ENCODE measurements at places on chromosomes 6 and 20.

- no peak for DNase-seq
These were observed 16.7 kb downstream of the NEDD9 start for GRCh38 chr6:11215773-11216172.

DNA sequence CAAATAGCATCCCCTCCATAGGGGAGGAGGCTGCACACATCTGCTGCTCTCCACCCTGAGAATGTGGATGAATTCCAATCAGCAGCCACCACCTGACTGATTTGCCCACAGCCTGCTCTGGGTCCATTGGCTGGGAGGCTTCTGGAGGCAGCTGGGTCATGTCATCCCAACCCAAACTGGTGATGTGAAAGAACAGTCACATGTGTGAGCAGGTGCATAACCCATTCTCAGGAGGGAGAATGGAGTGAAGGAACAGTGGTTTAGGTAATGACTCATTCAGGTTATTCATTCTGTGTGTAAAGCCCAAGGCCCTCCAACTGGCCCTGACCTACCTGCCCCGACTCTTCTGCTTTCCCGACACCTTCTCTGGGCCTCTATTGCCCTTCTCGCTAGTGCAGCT is 90.9 kb upstream of the GCM1 start:
- no peak for DNase-seq

DNA sequence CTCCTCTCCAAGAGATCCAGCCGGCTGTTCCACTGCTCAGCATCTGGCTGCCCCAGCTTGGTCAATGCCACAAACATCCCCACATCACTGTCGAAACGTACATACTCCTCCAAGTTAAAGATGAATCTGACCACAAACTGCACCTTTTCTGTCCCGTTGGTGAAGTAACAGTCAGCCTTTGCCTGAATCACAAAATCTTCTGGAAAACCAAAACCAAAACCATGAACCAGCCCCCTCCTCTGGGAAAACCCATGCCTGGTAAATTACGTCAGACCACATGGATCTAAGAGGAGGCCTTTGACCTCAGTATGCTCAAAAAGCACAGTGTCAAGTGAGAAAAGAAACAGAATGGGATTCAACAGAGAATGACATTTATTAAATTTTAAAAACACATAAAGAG is 1.7 kb downstream of the HLA-DOB start:
- DNase-seq: no peak

- DNase-seq: no peak
These were observed 27.6 kb downstream of the CNKSR3 start for GRCh38 chr6:154482858-154483257.

- DNase-seq: no peak
These were observed 107.7 kb downstream of the CD109 start for GRCh38 chr6:73803562-73804241.

DNA sequence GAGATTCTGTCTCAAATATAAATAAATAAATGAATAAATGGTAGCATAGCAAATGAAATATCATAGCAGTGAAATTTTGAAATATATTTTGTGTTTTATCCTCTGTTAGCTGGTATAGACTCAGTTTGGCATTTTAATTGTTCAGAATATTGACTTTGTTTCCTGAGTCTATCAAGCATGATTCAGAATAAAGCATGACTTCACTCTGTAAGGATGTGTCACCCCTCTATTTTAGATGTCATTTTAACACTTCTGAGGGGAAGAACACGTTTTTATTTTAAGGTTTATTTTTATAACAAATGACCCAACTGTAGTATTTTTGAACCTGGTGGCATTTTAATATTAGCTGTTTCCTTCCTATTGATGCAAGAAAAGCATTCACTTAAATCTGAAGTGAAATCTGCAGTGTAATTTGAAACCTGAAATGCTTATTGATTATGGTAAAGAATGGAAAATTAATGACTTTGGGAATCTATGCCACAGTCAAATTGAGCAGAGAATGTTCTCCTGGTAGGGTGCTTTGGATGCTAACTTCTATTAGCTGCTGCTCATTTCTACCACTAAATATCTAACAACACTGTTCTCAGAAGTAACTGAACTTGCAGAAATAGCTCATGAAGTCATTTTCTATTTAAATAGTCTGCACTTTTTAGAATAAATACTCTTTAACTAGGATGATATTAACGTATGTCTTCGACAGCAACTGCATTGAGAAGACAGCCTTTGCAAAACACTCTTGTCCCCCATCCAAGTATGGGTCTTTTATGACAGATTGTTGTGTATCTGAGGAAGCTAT is 114.2 kb downstream of the SOX4 start:
- no peak for DNase-seq

DNA sequence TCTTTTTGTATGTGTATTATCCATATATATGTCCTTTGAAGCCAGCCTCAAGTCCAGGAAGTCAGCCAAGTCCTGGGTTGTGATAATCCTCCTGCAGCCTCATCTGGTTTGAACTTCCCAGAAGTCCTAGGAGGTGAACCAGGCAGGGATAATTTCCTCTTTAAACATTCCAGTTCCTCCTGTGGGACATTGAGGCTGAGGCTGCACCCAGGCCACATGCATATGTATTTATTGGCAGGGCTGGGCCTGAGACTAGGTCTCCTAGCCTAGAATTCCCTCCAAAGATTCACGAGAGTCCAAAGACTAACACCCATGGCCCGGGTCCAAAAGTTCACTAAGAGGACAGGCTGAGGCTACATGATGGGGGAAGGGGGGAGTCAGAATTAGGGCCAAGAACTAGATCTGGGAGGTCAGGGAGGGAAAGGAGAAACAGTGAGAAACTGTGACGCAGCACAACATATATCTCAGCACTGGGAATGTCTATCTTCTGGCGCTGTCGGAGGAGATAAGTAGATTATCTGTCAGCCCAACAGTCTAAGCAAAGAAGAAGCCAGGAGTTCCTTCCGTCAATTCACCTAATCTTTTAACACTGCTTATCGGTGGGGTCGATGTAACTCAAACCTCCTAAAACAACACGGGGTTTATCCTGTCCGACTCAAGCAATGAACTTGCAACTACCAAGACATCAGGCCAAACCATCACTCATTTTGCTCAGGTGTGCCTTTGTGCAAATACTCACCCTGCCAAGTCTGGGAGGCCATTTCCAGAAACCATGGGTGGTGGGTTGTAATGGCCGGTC is 43.3 kb downstream of the SNX5 start:
- no peak for DNase-seq

DNA sequence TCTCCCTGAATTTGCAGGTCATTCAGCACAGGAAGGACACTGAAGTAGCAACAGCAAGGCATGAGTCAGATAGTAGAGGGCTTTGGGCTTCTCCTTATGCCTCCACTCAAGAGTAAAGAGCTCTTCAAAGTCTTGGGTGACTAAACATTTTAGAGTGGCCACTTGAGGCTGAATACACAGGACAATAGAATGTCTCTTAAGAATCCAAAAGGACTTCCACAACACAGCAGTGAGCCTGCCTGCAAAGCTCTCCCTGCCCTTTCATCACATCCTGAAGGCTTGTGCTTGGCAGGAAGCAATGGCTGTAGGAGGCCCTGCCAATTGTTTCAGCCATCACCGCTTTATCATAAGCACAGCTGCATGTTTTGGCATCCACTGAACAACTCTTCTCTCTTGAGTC is 36.8 kb downstream of the FOXQ1 start:
- DNase-seq: no peak

GRCh38 chr6:46407246-46407645 is 84.0 kb downstream of the RCAN2 start:
- DNase-seq: no peak

GRCh38 chr20:35306931-35307517 is 14.8 kb upstream of the FAM83C start:
- DNase-seq: no peak

DNA sequence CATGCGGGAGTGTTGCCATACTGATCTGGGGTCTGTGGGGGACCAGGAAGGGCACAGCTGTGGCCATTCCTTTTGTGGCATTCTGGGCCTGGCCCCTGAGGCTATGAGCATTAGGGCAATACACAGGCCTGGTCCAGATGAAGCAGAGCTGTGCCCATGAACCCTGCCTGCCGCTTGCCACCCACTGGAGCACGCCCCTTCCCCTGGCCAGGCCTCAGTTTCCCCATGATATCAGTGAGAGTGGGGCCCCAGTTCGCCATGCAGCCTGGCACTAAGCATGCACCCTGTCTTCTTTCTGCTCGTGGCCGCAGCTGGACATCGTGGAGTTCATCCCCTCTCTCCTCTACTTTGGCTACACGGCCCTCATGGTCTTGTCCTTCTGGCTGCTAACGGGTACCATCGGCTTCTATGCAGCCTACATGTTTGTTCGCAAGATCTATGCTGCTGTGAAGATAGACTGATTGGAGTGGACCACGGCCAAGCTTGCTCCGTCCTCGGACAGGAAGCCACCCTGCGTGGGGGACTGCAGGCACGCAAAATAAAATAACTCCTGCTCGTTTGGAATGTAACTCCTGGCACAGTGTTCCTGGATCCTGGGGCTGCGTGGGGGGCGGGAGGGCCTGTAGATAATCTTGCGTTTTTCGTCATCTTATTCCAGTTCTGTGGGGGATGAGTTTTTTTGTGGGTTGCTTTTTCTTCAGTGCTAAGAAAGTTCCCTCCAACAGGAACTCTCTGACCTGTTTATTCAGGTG is 42.4 kb downstream of the PLAGL2 start:
- DNase-seq: no peak

- DNase-seq: no peak
These were observed 97.4 kb upstream of the CNR1 start for GRCh38 chr6:88263591-88263990.

- DNase-seq: no peak
These were observed 62.3 kb upstream of the GPR31 start for GRCh38 chr6:167219967-167220512.

- no peak for DNase-seq
These were observed 788 bp downstream of the TRIM40 start for GRCh38 chr6:30136570-30137286.

DNA sequence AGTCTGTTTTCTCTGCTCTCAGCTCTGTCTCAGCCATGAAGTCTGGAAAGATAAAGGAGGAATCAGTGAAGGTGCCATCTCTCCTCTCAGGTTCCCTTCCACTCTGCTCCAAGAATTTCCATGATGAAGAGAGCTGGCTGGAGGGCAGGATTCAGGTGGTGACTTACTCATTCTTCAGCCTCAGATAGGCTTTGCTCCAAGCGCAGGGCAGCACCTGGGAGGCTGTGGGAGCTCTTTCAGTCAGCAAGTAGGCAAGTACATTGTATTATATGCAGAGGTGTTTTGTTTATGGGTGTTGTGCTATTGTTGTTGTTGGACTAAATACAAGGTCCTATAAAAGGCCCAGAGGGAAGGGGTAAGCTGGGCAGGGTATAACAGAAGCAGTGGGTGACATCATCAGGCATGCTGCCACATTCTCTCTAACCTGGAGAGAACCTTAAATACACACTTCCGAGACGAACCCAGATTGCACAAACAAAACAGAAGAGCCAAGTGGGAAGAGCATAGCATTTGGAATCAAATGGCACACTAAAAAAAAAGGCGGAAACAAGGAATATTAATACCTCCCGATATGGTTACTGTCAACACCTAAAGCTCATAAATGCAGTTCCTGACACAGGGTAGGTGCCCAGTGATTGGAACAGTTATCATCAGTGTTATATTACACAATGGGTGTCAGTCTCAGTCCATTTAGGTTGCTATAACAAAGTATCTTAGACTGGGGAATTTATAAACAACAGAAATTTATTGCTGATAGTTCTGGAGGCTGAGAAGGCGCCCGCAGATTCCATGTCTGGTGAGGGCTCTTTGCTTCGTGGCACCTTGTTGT is 14.5 kb upstream of the PSMG4 start:
- no peak for DNase-seq

GRCh38 chr6:8982668-8983067 is 547.3 kb upstream of the SLC35B3 start:
- DNase-seq: no peak

GRCh38 chr20:32439132-32439829 is 81.2 kb downstream of the ASXL1 start:
- no peak for DNase-seq

DNA sequence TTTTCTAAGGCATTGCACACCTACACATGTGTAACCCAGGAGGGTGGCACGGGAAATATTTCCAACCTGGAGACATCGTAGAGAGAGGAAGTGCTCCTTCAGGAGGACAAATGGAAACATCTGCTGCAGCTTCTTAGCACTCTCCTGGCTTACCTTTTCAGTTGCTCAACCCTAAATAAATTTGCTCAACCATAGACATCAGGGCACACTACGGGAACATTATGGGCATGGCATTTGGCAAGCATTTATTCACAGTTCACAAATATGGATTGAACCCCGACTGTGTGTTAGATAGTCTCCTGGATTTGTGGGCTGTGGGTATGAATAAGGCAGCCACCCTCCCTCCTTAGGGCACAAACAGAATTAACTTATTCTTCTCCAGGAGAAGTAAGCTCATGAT is 118.7 kb downstream of the SOX4 start:
- no peak for DNase-seq

- no peak for DNase-seq
These were observed 152.6 kb upstream of the SMLR1 start for GRCh38 chr6:130674604-130675003.

DNA sequence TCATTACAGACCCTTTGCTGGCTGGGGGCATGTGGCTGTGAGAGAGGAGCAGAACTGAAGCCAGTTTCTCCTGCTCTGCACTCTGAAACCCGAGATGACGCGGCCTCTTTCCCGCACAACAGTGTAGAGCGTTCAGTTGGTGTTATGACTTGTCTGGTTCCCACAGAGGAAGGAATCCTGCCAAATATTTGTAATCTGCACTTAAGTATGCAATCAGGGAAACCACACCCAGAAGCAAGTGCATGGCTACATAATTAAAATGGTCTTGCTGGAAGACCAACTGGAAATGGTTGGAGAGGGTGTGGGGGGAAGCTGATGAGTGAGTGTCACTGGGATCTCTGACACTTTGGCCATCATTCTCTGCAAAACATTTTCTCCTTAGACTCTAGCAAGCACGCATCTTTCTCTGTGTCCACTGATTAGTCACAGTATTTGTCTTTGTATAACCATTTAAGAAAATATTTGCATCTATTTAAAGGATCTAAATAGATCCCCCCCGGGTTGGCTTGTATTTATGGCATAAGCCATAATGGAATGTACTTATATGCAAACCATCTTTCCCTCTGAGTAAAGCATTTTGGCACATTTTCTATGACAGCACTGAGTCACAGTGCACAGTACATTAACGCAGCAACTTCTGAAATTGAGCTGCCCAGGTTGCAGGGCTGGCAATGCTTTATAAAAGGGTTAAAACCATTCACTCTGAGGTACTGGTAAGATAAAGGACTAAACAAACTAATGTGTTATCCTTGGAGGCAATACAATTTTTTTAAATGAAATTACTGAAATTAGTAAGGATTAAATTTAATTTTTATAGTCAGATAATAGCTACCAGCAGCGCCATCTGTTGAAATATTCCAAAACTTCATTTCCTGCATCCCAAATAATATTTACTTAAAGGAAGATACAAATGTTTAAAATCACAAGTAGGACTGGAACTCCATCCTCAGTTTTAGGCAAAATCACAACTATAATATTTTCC is 76.7 kb downstream of the FOXC1 start:
- no peak for DNase-seq

GRCh38 chr6:133341607-133342158 is 100.5 kb downstream of the EYA4 start:
- no peak for DNase-seq

GRCh38 chr6:168092541-168092940 is 13.5 kb upstream of the FRMD1 start:
- no peak for DNase-seq
